Stimulated activated CD4-positive, alpha-beta T cell treated with anti-CD3 and anti-CD28 coated beads, Interleukin-4, amount 100 ng/mL, for 4 hours (primary cell): ENCODE measurements at places on chromosomes 2 and 18.

GRCh38 chr18:23200756-23201155 is 65.5 kb downstream of the CABLES1 start:
- DNase-seq = no peak

- no peak for DNase-seq
These were observed 2.1 kb downstream of the RNF149 start for GRCh38 chr2:101306410-101306809.

DNA sequence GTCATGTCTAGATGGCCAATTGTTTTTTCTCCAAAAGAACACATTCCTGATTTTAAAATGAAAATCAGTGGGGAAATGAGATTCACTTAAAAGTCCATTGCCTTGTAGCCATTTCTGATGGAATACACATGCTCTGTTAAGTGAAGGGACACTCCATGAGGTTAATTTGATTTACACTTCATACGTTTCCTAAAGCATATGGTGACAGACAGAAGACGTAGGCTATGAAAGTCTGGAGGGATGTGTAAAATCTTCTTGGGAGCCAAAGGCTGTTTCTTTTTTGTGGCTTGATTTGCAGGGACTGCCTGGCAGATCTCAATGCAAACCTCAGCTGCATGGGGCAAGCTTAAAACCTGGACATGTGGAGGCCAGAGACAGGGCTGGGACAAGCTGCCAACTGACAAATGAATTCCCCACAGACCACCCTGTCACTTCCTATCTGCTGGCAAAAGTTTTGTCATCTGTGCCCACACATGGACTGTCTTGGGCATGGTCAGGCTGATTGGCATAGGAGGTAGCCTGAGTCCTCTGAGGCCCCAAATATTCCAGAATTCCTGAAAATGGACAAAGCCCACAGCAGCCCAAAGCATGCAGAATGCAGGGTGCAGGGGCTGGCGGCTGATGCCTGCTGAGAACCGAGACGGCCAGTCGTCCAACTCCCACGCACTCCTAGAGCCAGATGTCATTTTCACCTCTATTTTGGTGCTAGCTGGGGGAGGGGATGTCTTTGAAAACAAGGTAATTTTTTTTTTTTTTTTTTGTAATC is 73.9 kb downstream of the SDC1 start:
- no peak for DNase-seq

DNA sequence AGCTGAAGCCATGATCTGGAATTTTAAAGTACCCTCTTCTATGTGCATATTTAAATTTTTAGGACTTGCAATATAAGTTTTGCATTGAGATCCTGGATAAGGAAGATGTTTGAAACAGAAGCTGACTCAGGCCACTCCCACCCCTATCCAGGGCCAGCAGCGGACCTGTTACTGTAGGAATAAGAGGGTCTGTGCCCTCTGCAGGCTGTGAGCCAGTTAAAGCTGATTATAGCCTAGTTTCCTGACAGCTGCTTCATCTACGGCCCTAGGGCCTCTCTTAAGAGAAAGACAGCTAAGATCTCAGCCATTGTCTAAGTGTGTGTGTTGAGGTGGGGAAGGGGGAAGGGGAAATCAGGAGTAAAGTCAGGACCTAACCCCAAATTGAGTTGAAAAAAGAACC is 234.0 kb downstream of the HAUS1 start:
- DNase-seq = no peak
